Neural progenitor cell (in vitro differentiated cells): ENCODE measurements at places on chromosomes 2 and 18. TPM values are rescaled to one million over a fixed set of nuclear protein-coding genes. Genes with fewer than 3 reads are reported as not detected.
A peak's percentile ranks its signal among the peaks of the same experiment; 100 is the strongest.

DNA sequence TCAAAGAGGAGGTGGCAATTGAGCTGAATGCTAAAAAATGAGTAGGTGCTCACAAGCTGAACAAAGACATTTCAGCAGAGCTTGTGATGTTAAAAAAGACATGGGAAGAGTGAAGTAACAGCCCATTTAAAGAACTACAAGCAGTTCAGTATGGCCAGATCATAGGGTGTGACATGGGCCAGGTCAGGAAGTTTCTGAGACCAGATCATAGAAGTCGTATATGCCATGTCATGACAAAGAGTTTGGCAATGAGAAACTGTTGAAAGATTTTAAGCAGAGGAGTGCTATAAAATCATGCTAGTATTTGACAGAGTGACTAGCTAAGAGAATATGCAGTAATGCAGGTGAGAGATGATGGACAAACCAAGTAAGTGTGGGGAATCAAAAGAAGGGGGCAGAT lies 7.3 kb upstream of the PELI1 start:
- DNase-seq: no peak

DNA sequence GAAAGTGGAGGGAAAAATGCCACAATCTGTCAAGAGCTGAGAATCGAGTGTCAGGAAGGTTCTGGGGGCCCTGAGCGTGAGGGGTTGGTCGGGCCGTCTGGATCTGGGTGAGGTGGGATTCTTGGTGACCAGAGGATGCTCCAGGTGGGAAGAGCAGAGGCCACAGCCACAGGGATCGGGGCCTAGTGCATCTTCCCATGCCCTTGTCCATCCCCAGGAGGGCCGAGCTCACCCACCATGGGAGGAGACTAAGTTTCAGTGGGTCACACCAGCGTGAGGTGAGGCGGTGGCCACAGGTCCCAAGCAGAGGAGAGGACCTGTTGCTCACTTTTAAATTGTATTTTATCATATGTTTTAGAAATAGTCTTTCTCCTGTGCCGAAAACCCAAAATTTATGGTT lies 70.0 kb downstream of the TMEM18 start:
- no peak for DNase-seq

DNA sequence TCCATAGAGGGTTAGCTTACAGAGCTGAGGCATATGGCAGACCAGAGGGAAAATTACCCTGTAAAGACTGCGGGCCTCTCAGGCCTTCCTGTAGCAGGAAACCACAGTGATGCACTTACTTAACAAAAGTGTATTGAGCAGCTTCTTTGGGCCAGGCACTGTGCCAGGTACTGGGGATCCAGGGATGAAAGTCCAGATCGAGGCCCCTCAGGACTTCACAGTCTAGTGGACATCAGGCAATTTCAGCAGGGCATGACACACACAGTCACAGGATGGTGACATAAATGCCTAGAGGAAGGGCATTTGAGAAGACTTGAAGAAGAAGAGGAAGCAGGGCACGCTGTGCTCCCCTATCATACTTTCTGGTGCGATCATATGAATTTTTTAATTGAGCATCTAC lies 71.7 kb downstream of the MARCO start:
- no peak for DNase-seq

DNA sequence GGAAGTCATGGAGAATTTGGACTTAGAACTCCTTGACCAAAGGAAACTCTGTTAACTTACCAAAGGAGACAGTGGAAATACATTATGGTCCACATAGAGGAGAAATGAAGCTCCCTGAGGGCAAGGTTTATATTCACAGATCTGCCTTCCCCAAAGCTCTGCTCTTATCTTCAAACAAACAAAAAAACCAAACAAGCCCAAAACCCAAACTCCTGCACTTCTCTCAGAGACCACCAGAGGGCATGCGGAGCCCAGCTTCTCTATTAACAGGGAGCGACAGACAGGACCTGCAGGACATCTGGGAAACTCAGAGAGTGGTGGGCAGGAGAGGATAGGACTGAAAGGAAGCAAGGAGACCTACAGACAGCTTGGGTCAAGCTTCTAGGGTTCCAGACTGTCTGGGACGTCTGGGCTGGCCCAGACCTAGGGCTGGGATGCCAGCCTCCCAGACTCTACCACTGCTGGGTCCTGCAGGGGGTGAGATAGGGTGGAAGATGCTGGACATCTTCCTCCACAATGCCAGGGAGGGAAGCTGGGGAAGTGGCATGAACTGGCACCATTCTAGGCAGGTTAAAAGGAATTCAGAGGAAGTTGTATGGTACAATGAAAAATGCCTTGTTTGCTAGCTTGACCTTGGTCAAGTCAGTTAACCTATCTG lies 4.0 kb upstream of the WNT10A start:
- peak; percentile 80 for DNase-seq

DNA sequence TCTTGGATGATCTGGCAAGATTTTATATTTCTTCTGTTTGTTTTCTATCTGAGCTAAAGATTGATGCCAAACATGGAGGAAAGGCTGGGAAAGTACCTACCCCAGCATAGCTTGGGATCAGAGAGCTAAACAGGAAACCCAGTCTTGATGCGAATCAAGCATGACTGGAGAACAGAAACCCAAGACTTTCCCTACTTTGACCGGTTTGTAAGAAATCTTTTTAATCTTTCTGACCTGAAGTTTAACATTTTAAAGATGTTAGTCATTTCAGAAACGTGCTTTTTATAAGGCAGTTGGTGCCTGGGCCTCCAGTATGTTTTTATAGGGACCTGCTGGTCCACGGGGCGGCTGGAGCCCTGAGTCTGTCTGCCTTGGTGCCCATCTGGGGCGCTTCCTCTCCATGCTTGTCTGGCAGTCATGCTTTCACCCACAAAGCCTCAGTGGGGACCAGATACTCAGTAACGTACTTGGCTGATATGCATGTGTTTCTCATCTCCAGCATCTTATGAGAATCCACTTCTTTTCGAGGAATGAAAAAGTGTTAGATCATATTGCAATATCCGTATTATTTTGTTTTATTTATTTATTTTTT lies 266.5 kb downstream of the PTGR3 start:
- DNase-seq: no peak

- no peak for DNase-seq
These were observed 209.7 kb upstream of the EPAS1 start for GRCh38 chr2:46087492-46087891.

DNA sequence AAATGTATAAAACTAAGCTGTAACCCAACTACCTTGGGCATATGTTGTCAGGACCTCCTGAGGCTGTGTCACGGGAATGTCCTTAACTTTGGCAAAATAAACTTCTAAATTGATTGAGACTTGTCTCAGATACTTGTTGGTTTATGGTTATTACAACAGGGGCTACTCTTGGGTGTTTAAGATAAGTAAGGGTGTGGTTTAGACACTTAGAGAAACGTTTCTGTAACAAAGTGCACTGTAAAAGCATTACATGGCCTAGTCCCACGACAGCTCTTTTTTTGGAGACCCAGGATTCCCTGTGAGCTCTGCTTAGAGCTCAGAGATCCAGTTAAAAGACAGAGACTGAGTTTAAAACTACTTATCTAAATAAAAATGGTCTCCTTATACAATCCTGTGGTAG lies 32.3 kb upstream of the LIPG start:
- DNase-seq: no peak

GRCh38 chr2:62292190-62292589 lies 96.3 kb downstream of the B3GNT2 start:
- no peak for DNase-seq

GRCh38 chr2:235373171-235373570 lies 120.7 kb upstream of the AGAP1 start:
- DNase-seq: no peak

- no peak for DNase-seq
These were observed 112.4 kb upstream of the TRIB2 start for GRCh38 chr2:12604341-12604740.

- DNase-seq: no peak
These were observed 93.0 kb upstream of the CHST9 start for GRCh38 chr18:27278131-27278530.

GRCh38 chr18:68660354-68661183 lies 54.3 kb downstream of the TMX3 start:
- peak; percentile 72 for DNase-seq

GRCh38 chr18:75341267-75341666 lies 86.2 kb downstream of the SMIM21 start:
- DNase-seq: peak; percentile 84

- no peak for DNase-seq
These were observed 113.4 kb downstream of the MC4R start for GRCh38 chr18:60259052-60259681.

DNA sequence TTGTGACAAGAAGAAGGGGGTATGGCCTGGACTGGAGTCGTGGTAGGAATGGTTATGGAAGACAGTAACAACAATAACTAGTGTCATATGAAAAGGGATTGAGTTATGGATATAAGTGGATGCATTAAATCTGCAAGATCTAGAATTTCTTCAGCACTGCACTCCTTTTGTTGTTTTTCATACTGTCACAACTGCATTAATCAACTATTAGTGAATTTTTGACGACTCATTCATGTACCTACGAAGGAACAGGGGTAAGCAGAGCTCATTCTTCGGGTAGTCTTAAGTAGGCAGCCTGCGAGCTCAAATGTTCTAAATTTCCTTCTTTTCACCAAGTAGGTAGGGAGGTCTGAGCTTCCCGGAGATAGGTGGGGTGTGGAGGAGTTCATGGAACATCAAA lies 109.7 kb upstream of the UPP2 start:
- DNase-seq: no peak

DNA sequence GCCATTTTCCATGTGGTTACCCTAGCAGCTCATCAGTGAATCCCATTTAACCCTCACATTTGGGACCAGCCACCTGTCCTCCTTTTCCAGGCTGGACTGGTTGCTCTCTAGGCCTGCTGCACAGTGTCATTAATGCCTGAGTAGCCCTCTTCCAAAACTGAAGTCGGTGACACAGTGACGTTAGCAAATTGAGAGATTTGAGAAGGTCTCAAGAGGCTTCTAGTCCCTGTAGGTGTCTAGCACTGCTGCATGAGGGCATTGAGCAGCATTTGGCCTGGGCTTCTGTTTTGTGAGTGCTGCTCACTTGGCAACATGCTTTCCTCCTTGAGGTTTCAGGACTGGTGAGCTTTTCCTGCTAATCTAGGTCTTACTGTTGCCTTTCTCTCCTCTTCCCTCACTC lies 36.7 kb downstream of the PKP4 start:
- peak; percentile 12 for DNase-seq

- DNase-seq: no peak
These were observed 45.0 kb downstream of the RND3 start for GRCh38 chr2:150442484-150442883.

DNA sequence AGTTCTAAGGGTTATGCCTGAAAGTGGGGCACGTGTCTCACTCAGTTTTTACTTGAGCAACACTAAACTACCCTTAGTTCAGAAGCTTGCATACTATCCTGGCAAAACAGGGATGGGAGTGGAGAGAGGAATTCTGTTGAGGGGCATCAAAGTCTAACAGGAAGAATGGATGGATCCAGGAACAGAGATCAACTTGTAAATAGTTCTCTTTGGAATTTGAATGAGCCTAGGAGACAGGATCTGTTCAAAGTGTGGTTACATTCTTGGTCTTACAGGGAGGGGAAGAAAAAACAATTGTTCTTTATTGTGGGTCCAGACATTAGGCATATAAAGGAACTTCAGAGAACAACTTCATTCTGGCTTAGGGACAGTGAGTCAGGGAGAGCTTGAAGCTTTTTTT lies 560.2 kb downstream of the CNTNAP5 start:
- no peak for DNase-seq

DNA sequence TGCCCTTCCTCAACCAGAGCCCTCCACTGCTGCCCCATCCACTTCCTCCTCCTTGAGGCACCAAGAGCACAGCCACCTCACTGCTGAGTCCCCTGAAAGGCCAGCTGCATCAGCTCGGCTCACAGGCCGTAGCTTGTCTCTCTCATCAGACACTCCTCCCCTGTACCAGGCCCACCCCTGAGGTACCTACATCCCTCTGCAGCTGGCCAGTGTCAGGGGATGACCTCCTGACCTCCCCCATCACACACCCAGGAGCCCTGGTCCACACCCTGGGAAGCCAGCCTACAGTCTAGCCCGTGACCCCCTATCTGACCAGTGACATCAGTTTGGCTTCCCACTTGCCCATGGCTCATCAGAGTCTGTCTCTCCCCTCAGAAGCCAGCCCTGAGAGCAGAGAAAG lies 205.6 kb downstream of the TNS1 start:
- no peak for DNase-seq

- DNase-seq: peak; percentile 31
These were observed 27.1 kb downstream of the NCK2 start for GRCh38 chr2:105771836-105772235.

- no peak for DNase-seq
These were observed 261.0 kb downstream of the ARHGAP15 start for GRCh38 chr2:143390171-143390570.

GRCh38 chr2:18959952-18960717 lies 370.8 kb upstream of the NT5C1B start:
- DNase-seq: no peak

- DNase-seq: no peak
These were observed 130.2 kb downstream of the INHBB start for GRCh38 chr2:120476141-120476540.

GRCh38 chr2:238596571-238597551 lies 170.1 kb downstream of the ASB1 start:
- DNase-seq: no peak

DNA sequence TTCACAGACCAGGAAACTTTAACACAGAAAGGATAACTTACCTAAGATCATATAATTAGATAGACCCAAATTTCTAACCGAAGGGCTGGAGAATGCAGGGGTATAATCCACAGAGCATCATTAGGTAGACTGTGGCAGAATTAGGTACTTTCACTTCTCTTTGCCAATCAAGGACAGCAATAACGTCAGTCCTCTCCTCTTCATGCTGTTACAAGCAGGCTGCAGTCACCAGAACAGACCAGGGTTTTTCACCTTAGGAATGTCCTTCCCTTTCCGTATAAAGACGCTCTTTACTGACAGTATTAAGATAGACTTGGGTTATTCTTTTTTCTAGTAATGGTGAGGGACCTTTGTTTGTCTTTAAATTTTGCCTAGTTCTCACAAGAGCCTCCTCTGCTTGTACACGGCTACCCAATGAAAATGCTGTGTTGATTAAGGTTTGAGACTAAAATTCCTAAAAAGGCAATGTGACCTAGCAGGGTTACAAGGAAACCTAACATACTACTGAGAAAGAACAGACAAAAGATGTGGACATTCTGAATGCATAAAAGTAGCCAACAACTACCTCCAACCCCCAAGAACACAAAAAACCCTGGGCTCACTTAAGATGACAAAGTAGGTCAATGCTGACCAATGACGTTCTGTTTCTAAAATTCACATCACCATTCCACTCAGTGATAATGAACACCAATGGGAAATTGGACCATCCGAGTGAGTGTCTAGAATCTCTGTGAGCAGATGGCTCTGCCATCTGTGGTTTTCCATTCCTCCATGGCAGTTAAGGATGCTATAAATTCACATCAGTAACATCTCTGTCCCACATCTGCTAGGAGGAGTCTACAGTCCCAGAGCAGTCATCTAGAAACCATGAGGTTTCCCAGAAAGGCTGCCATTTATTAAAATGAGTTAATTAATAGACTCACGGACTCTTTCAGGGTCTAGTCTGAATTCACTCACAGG lies 2.1 kb downstream of the PDIA6 start:
- no peak for DNase-seq

GRCh38 chr2:3130889-3131635 lies 246.6 kb downstream of the EIPR1 start:
- peak; percentile 47 for DNase-seq

Gene TUBA3D
- total RNA-seq: not detected in 2 replicates

Gene GALNT3
- total RNA-seq: 0.65 and 1.9 TPM in 2 replicates

Gene CNTNAP5
- 0.19 TPM in 1 of 2 replicates, not detected in the other for total RNA-seq

Gene FBXO48
- 2.7 and 2.9 TPM in 2 replicates for total RNA-seq

Gene TMEM17
- 1.8 and 2.4 TPM in 2 replicates for total RNA-seq

Gene SPR
- 2.2 and 4.4 TPM in 2 replicates for total RNA-seq

Gene SCYGR3
- not detected in 2 replicates for total RNA-seq

Gene RAX
- total RNA-seq: 20.7 and 78.1 TPM in 2 replicates

Gene LRRC30
- total RNA-seq: not detected in 2 replicates

Gene ANKRD36
- 40.2 and 57.2 TPM in 2 replicates for total RNA-seq

Gene NDC80
- total RNA-seq: 69.3 and 98.1 TPM in 2 replicates

Gene ITPRIPL1
- 4.3 and 4.9 TPM in 2 replicates for total RNA-seq

Gene DTNA
- total RNA-seq: 10.0 and 15.0 TPM in 2 replicates
